ENCODE measurements at places on chromosomes 5 and 9.

DNA sequence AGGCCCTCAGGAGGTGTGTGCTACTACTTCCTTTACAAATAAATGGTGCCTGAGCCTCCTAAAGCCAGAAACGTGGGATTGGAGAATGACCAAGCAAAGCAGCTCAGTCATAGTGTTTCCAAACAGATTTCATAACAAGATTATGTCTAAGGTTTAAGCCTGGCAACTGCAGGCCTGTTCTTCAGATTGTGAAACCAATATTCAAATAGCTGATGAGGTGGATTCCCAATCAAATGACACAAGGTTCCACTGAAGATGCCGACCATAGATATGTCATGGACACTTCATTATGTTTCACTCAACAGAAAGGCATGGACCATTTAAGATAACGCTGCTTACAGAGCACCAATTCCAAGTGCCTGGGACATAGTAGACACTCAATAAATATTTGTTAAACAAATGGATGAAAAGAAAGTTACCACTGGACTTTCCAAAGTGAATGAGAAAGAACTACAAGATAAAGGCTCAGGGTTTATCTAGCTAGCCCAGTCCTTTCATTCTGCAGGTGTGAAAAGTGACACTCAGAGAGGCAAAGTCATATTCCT is 189.5 kb downstream of the ACTL7B start:
- DNase-seq, result no peak

- no peak for DNase-seq
These were observed 54.6 kb upstream of the POU4F3 start for GRCh38 chr5:146284016-146284415.

DNA sequence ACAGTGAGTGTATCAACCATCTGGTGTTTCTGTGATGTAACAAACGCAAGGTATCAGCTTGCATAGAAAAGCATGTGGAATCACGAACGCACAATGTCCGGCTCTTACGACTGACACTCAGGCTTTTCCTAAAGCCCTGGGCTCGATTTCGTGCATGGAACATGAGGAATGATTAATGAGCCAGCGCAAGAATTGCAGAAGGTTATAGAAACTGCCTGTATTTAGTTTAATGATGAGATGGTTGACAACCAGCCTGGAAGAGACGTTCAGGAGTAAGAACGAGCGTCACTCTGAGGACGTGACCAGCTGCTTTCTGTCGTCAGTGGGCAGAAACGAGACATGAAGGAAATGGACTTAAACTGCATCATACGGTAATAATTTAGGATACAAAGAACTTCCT is 497.6 kb downstream of the IRX1 start:
- DNase-seq, result no peak

GRCh38 chr5:108315829-108316228 is 66.1 kb downstream of the FBXL17 start:
- no peak for DNase-seq

All from DMS79 treated with DMSO at 0.1 percent for 48 hours (cell line).